Activated CD8-positive, alpha-beta T cell treated with anti-CD3 and anti-CD28 coated beads for 36 hours (primary cell): ENCODE measurements at places on chromosomes 16 and 17. TPM values are rescaled to one million over a fixed set of nuclear protein-coding genes. Genes with fewer than 3 reads are reported as not detected.

- H3K36me3 ChIP-seq, result peaks cover 5% of the 10 kb centered on the region
- peak overlapping the region; percentile 89 for H3K27ac ChIP-seq
- peaks cover 16% of the 10 kb centered on the region for H3K4me1 ChIP-seq
- peak overlapping the region; percentile 88 for H3K4me3 ChIP-seq
These were observed 791 bp upstream of the C17orf75 start for GRCh38 chr17:32342603-32343325.

DNA sequence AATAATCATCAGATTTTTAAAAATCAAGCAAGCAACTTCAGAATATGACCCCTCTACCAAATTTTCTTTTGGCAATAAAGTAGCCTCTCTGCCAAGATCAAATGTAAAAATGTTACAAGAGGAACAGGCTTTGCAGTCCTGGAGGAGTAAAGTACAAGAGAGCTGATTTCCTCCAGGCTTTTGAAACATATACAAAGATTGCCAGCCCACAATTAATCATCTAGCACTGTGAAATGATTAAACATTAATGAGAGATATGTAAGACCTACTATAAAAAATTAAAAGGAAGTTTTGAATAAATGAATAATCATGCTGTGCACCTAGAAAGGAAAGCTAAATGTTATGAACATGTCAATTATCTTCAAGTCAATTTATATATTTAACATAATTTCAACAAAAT lies 26.3 kb downstream of the TXNDC11 start:
- H3K4me1 ChIP-seq, result peaks cover 18% of the 10 kb centered on the region
- H3K36me3 ChIP-seq, result peaks cover 14% of the 10 kb centered on the region
- H3K4me3 ChIP-seq, result no peak overlapping the region

The RNF222 gene
- 0.11 TPM for total RNA-seq

DNA sequence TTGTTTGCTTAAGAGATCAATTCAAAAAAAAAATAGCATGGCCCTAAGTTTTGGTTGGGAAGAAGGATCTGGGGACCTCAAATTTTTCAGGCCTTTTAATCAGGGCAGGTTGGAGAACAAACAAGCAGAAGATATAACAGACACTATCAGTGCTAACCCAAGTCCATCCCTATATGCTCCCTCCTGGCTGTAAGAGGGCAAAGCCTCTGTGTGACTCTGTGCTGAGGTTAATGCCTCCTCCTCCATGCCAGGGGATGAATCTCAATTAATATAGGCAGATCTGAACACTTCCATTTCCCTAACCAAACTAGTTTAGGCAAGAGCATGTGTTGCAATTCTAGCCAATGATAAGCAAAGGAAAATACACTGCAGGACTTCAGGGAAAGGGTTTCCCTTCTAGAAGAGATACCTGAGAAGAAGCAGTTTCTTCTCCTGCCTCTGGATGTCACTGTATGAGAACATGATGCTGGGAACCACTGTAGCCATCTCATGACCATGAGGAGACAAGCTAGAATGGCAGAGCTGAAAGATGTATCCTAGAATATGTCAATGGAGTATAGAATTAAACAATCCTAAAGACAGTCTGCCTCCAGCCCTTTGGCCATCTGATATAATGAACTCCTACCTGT lies 76.0 kb downstream of the CHD9NB start:
- H3K27me3 ChIP-seq, result peaks cover 18% of the 10 kb centered on the region
- H3K27ac ChIP-seq, result no peak overlapping the region
- no peak for DNase-seq
- H3K36me3 ChIP-seq, result no peaks in the 10 kb centered on the region
- no peak overlapping the region for H3K4me3 ChIP-seq

The SEZ6 gene
- not detected for total RNA-seq

The AOC3 gene
- 2.0 TPM for total RNA-seq

The USH1G gene
- total RNA-seq, result not detected

- no peaks in the 10 kb centered on the region for H3K4me1 ChIP-seq
- peaks cover 1% of the 10 kb centered on the region for H3K27me3 ChIP-seq
- no peak overlapping the region for H3K27ac ChIP-seq
- no peaks in the 10 kb centered on the region for H3K36me3 ChIP-seq
These were observed 47.4 kb upstream of the NUDT7 start for GRCh38 chr16:77674888-77675287.

The C17orf50 gene
- total RNA-seq, result not detected

DNA sequence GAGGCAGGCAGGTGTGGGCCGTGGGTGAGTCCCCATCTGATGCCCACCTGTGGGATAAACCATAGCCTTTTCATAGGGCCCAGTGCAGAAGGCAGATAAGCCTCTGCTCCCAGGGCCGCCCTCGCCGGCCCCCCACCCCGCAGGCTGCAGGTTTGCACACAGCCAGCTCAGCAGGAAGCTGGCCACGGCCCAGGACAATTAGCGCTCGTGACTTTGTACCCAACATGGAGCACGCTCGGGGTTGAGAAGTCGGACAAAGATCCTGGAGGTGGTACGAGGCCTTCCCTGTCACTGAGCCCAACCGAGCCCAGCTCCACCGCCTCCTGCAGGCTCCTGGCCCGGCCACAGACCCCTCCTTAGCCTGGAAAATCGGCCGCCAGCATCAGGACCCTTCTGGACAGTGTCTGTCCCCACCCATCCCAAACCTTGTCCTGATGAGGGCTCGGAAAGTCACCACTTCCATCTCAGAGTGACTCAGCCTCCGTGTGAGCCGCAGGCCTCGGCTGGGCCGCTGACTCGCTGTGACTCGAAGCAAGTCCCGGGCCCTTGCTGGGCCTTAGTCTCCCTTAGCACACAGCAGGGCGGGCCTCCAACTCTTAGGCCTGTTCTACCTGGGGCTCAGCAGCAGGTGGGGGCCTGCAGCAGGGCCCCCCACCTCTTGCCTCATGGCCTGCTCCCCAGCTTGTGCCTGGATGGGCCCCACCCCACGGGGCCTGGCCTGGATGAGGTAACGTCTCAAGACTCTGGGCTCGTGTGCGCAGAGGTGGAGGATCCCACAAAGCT lies 22.7 kb downstream of the FAM83G start:
- H3K4me3 ChIP-seq, result no peak overlapping the region
- H3K27ac ChIP-seq, result no peak overlapping the region
- peaks cover 5% of the 10 kb centered on the region for H3K36me3 ChIP-seq
- DNase-seq, result no peak
- H3K27me3 ChIP-seq, result no peaks in the 10 kb centered on the region
- H3K4me1 ChIP-seq, result peaks cover 5% of the 10 kb centered on the region

DNA sequence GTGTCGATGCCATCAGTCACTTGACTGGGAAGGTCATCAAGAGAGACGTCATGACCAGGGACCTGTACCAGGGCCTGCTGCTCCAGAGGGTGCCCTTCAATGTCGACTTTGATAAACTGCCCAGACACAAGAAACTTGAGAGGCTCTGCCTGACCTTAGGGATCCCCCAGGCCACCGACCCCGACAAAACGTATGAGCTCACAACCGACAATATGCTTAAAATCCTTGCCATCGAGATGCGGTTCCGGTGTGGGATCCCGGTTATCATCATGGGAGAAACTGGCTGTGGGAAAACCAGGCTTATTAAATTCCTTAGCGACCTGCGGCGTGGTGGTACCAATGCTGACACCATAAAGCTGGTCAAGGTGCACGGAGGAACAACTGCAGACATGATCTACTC lies 69.6 kb upstream of the ENDOV start:
- no peak overlapping the region for H3K27ac ChIP-seq
- peaks cover 77% of the 10 kb centered on the region for H3K36me3 ChIP-seq
- no peaks in the 10 kb centered on the region for H3K27me3 ChIP-seq
- H3K4me1 ChIP-seq, result peaks cover 12% of the 10 kb centered on the region

The ZBTB4 gene
- 24.3 TPM for total RNA-seq

- H3K4me3 ChIP-seq, result no peak overlapping the region
- no peak for DNase-seq
- H3K27ac ChIP-seq, result no peak overlapping the region
- H3K4me1 ChIP-seq, result no peaks in the 10 kb centered on the region
- no peaks in the 10 kb centered on the region for H3K36me3 ChIP-seq
These were observed 477.1 kb downstream of the TOX3 start for GRCh38 chr16:52069866-52070265.

The TEX14 gene
- 0.31 TPM for total RNA-seq
